Spinal cord (tissue), 10 donors: ENCODE measurements at places on chromosomes 6 and 20. TPM values are rescaled to one million over a fixed set of nuclear protein-coding genes. Genes with fewer than 3 reads are reported as not detected.

DNA sequence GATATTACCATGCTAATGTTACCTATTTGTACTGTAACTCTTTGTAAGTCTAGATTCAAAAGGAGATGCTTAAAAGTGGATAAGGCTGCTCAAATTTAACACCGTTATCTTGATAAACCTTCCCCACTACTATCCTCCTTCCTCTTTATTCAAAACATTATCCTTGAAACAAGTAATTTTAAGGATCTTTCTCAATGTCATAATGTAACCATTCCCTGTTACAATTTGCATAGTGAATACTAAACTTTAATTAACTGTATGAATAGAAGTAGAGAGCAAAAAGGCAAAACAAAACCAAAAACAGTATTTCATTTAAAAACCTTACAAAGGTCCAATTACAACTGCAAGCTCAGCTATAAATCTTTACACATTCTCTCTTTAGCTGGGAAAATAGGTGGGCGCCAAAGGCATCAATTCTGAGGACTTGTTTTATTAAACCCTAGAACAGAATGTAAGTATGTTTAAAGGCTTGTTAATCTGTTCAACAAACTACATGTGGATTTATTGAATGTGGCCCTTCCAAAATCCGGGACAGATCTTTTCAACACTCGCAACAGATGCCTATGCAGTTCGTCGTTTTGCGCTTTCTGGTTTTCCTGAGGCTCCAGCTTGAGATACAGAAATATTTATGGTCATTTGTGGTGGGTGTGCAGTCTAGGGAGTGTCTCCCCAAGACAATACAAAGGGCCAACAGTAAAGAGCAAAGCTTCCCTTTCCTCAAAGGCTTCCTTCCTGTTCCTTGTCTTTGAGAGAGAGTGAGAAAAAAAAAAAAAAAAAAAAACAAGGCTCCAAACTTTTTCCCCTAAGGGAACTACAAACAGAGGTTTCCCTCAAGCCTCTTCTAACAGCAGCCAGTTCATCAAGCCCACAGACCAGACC lies 15.1 kb downstream of the KIF13A start:
- no peak overlapping the region for H3K4me3 ChIP-seq
- no peaks in the 10 kb centered on the region for H3K4me1 ChIP-seq
- no peak for DNase-seq
- H3K36me3 ChIP-seq, result peaks cover 3% of the 10 kb centered on the region
- no peak overlapping the region for H3K27ac ChIP-seq

Gene SPATS1
- total RNA-seq, result 0.30 TPM

Gene TCP11
- 2.0 TPM for total RNA-seq

DNA sequence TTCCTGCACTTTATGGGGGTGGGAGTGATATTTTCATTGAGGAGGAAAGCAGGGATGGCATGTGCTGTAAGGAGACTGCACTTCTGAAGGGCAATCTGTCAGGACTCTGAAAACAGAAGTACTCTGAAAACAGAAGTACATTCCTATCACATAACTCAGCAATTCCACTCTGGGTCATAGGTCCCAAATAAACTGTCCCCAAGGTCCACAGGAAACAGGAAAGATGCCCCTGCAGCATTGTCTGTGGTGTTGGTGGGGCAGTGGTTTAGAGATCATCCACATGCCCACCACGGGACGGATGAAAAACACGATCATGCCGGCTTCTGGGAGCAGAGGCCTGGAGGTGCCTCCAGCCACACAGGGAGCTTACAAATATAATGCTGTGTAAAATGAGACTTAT lies 150.3 kb downstream of the OTOR start:
- no peak overlapping the region for H3K27ac ChIP-seq
- H3K27me3 ChIP-seq, result no peaks in the 10 kb centered on the region
- H3K4me3 ChIP-seq, result no peak overlapping the region

Gene HMGN3
- total RNA-seq, result 72.3 TPM

Gene GMPR
- total RNA-seq, result 39.4 TPM

Gene HRH3
- 0.66 TPM for total RNA-seq

Gene MDFI
- total RNA-seq, result 40.6 TPM

GRCh38 chr6:123629258-123629941 lies 7.3 kb downstream of the TRDN start:
- no peak overlapping the region for H3K4me3 ChIP-seq
- H3K4me1 ChIP-seq, result no peaks in the 10 kb centered on the region
- no peak for DNase-seq
- no peaks in the 10 kb centered on the region for H3K27me3 ChIP-seq
- no peaks in the 10 kb centered on the region for H3K36me3 ChIP-seq
- no peak overlapping the region for H3K27ac ChIP-seq

Gene OR12D3
- total RNA-seq, result not detected

DNA sequence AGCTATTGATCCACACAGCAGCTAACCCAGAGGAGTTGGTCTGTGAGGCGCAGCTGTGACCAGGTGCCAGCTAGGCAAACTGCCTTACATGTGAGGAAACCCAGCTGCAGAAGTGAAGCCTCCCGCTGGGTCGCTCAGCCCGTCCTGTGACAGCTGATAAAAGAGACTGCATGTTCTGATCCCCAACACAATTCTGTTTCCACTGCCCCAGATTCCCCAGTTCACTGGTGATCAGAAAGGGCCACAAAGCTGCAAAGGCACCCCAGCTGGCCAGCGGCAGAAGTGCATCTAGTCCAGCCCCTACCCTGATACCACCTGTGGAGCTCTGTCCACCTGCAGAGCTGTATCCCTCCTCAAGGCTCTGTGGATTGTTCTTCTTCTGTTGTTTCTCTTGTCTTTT lies 64.5 kb downstream of the CTNNBL1 start:
- H3K4me1 ChIP-seq, result peaks cover 7% of the 10 kb centered on the region
- H3K27ac ChIP-seq, result no peak overlapping the region
- DNase-seq, result no peak
- no peak overlapping the region for H3K4me3 ChIP-seq

GRCh38 chr6:85041376-85041775 lies 277.0 kb upstream of the TBX18 start:
- no peaks in the 10 kb centered on the region for H3K36me3 ChIP-seq
- no peaks in the 10 kb centered on the region for H3K27me3 ChIP-seq
- no peaks in the 10 kb centered on the region for H3K4me1 ChIP-seq
- DNase-seq, result no peak

Gene NFKBIE
- 10.9 TPM for total RNA-seq

- DNase-seq, result no peak
- H3K4me1 ChIP-seq, result no peaks in the 10 kb centered on the region
- H3K27me3 ChIP-seq, result no peaks in the 10 kb centered on the region
- no peak overlapping the region for H3K4me3 ChIP-seq
- no peak overlapping the region for H3K27ac ChIP-seq
These were observed 395.4 kb downstream of the SAMD5 start for GRCh38 chr6:147903931-147904330.

Gene CD93
- total RNA-seq, result 54.5 TPM

- no peak for DNase-seq
- no peak overlapping the region for H3K4me3 ChIP-seq
- H3K4me1 ChIP-seq, result peaks cover 21% of the 10 kb centered on the region
- H3K27me3 ChIP-seq, result no peaks in the 10 kb centered on the region
- H3K36me3 ChIP-seq, result no peaks in the 10 kb centered on the region
These were observed 46.7 kb downstream of the TIAM2 start for GRCh38 chr6:155041741-155042279.

GRCh38 chr6:158708239-158708638 lies 58.4 kb downstream of the SYTL3 start:
- no peaks in the 10 kb centered on the region for H3K27me3 ChIP-seq
- H3K4me1 ChIP-seq, result peaks cover 31% of the 10 kb centered on the region

GRCh38 chr6:156852147-156852857 lies 75.1 kb downstream of the ARID1B start:
- no peak overlapping the region for H3K27ac ChIP-seq
- DNase-seq, result no peak

DNA sequence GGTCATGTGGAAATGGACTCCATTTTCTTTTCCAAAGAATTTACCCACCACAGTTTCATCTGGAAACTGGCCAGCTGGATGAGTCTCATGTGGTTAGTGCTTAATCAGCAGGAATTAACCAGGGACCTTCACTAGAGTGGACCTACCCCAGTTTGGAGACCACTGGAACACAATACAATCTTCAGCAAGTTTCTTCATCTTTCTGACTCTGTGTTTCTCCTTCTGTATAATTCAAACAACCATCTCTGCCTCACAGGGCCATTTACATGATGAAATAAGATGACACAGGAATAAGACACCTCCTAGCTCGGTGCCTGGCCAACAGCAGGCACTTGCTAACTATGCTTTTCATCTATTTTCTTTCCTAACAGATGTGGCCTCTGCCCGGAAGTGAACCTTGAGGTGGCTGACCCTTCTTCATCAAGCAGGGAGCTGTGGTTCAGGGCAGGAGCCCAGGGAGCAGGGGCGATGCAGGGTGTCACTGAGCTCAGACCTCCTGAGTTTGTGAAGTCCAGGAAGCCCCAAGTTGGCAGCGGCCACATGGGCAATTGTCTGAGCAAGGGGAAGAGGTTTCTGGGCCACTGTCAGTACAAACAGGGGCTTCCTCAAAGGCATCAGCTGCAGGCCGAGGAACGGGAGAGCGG lies 98.8 kb downstream of the SOD2 start:
- H3K27me3 ChIP-seq, result no peaks in the 10 kb centered on the region
- H3K4me1 ChIP-seq, result peaks cover 4% of the 10 kb centered on the region
- peak overlapping the region; percentile 60 for H3K27ac ChIP-seq
- no peaks in the 10 kb centered on the region for H3K36me3 ChIP-seq

- DNase-seq, result no peak
- H3K27ac ChIP-seq, result no peak overlapping the region
- peaks cover 57% of the 10 kb centered on the region for H3K4me1 ChIP-seq
- no peaks in the 10 kb centered on the region for H3K36me3 ChIP-seq
These were observed 15.3 kb upstream of the SIRPA start for GRCh38 chr20:1879934-1880333.

Gene EYA2
- 10.7 TPM for total RNA-seq

Gene MUCL3
- not detected for total RNA-seq

Gene UNC5CL
- 0.72 TPM for total RNA-seq

DNA sequence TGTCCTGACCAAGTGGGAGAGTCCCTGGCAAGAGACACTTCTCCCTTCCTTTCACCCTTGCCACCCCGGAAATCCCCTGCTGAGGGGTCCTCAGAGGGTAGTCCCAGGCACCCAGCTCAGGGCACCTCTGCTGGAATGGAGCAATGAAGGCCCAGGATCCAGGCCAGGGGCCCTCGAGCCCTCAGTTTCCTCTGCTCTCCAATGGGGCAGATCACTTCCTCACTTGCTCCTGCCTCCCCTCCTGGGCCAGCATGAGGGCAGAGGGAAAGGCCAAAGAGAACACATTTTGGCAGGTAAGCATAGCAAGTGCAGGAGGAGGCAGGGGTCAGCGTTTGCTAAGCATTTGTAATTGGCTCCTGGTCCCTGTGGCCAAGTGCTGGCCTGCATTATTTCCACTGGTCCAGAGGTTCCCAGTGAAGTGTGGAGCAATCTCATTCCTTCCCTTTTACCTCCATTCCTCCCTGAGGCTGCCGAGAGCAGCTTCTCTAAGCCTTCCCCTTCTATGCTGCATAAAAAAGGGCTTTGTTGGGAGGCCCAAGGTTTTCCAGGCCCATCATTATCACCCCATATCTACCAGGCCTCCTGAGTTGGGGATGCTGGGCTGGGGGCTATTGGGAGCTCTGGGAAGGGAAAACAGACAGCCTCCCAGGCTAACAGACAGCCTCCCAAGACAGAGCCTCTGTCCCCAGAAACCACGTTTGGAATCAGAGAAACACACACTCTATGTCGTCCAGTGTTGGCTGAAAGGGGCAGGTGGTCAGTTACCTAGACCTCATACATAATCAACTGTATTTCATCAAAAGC lies 28.8 kb upstream of the VEGFA start:
- H3K4me3 ChIP-seq, result no peak overlapping the region
- H3K36me3 ChIP-seq, result no peaks in the 10 kb centered on the region
- peaks cover 13% of the 10 kb centered on the region for H3K4me1 ChIP-seq
- H3K27me3 ChIP-seq, result no peaks in the 10 kb centered on the region
- no peak overlapping the region for H3K27ac ChIP-seq

GRCh38 chr6:108383981-108384380 lies 89.1 kb downstream of the AFG1L start:
- no peaks in the 10 kb centered on the region for H3K27me3 ChIP-seq
- peaks cover 12% of the 10 kb centered on the region for H3K36me3 ChIP-seq
- H3K4me3 ChIP-seq, result no peak overlapping the region
- no peak for DNase-seq
- H3K4me1 ChIP-seq, result no peaks in the 10 kb centered on the region

- H3K27me3 ChIP-seq, result no peaks in the 10 kb centered on the region
- H3K36me3 ChIP-seq, result no peaks in the 10 kb centered on the region
- H3K4me3 ChIP-seq, result no peak overlapping the region
- no peak for DNase-seq
These were observed 43.5 kb downstream of the PPP1R14C start for GRCh38 chr6:150186129-150186898.

DNA sequence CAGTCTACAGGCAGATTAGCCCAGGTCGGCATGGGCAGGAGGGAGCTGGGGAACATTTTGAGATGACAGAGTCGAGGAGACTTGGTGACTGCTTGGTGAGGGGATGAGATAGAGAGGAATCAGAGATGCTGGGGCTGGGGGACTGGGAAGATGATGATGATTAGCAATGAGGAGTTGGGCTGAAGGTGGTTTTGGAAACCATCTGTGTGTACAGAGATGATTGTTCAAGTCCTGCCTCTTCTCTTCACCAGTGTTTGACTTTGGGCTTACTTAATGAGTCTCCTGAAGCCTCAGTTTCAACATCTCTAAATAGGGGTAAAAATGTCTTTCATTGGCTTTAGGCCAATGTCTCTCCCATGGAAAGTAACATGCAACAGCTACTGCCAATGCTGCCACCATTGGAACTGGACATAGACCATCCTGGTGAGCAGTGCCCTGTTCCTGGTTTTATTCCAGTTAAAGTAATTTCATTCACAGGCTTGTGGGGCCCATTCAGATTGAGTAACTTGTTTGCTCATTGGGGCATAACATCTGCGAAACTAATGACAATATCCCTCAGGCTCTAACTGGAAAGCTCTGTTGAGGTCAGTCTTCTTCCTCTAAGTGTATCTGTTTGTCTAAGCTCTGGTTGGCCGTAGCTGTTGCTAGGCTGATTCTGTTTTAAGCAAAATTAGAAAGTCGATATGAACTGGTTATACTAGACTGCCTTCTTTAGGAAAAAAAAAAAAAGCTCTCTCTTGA lies 99.1 kb downstream of the ARMC2 start:
- no peak for DNase-seq
- peaks cover 20% of the 10 kb centered on the region for H3K4me1 ChIP-seq
- no peaks in the 10 kb centered on the region for H3K27me3 ChIP-seq
- peaks cover 3% of the 10 kb centered on the region for H3K36me3 ChIP-seq
- peak overlapping the region; percentile 74 for H3K27ac ChIP-seq

DNA sequence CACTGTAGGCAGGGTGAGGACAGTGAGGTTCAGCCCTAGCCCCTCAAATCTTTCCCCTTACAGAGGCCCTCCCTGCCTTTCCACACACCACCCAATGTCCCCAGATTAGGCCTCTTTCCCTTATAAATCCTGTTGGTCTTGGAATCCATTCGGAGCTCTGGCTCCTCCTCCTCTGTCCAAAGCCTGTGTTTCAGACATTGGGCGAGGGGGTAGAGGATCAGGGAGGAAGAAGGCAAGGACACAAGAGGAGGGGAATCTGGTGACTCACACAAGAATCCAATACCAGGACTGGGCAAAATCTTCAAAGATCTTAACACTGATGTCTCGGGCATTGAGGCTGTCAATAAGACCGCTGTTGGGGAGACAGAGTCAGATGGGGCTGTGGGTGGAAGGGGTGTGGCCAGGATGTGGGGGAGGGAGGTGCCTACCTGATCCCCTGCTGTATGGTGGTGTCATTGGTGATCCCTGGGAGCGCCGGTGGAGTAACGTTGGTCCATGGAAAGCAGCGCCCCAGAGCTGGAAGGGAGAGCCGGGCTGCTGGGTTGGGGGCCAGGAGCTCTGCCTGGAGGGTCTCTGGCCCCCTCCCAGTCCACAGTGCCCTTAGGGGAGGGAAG lies 7.6 kb downstream of the SLC44A4 start:
- H3K4me1 ChIP-seq, result no peaks in the 10 kb centered on the region
- DNase-seq, result no peak
- H3K4me3 ChIP-seq, result no peak overlapping the region
- H3K27me3 ChIP-seq, result no peaks in the 10 kb centered on the region
- H3K36me3 ChIP-seq, result no peaks in the 10 kb centered on the region
